Stimulated activated CD8-positive, alpha-beta memory T cell treated with anti-CD3 and anti-CD28 coated beads, Interleukin-4, amount 100 ng/mL, for 4 hours (primary cell): ENCODE measurements at places on chromosomes 11 and 22.

- DNase-seq = no peak
These were observed 14.8 kb downstream of the CCND1 start for GRCh38 chr11:69655479-69656428.

GRCh38 chr22:46054091-46055073, 77.4 kb upstream of the WNT7B start:
- DNase-seq = no peak

GRCh38 chr11:127524618-127525017, 524.0 kb upstream of the KIRREL3 start:
- no peak for DNase-seq

- DNase-seq = no peak
These were observed 9.7 kb downstream of the CD5 start for GRCh38 chr11:61111786-61112517.

DNA sequence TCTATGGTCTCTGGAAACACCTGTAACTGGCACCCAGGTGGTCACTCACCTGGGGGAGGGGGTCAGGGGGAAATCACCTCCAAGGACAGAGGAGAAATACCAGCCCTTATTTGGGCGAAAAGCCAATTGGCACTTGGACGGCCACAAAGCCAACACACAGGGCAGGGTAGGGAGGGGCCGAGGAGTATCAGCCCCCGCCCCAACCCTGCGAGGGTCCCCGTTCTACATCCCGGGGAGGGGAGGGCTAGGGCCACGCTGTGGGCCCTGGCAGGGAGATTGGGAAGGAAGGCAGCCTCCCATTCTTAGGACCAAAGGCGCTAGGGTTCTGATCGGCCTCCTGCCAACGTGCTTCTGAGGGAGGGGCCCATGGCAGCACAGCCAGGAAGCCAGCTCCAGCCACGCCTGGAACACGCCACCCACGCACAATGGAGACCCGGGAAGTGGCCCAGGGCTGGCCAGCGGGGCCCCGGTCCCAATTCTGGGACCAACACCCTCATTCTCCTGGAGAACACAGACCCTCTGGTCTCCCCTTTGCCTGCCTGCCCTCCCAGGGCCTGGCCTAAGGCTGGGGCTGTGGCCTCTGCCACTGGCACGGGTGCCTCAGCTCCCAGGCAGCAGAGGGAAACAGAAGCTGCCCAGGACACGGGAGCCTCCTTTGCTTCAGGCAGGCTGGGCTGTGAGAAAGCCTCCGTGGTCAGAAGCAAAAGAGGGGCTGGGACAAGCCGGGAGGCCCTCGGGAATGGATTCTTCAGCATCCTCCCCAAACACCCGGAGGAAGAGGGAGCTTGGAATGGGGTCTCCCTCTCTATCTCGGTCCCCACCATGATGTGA, 7.4 kb downstream of the CBX6 start:
- no peak for DNase-seq

GRCh38 chr11:58712531-58712930, 19.2 kb downstream of the GLYAT start:
- DNase-seq = no peak

DNA sequence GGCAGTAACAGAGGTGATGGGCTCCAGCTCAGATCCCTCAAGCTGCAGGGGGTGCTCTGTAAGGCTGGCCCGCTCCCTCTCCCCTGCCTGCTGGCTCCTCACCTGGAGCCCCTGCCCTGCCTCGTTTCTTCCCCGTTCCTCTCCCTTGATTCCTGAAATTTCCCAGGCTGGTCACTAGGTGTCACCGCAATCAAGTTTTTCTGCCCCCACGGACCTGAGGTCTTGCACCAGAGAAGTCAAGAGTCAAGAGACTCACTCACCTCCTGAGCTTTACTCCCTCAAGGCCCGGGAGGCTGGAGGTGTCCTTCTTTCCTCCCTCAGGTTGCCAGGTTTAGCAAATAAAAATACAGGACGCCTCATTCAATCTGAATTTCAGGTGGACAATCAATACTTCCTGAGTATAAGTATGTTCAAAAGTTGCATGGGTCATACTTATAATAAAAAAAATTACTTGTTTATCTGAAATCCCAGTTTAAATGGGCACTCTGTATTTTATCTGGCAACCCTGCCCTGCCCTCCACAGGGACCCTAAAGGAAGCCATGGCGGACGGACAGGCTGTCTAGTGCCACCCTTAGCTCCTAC, 69.2 kb downstream of the SCUBE1 start:
- DNase-seq = no peak

DNA sequence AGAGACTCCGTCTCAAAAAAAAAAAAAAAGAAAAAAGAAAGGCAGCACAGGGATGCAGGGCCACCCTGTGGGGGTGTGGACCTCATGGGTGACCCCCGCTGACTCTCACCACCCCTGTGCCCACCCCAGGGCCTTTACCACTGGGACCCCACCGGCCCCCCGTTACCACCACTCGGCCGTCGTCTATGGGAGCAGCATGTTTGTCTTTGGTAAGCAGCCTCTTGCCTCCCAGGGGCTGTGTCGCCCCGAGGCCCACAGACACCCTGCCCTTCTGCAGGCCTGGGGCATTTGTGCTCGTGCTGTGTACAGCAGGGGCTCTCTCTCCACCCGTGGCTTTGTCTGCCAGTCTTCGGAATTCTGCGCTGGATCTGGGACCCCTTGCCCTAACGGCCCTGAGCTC, 5.3 kb downstream of the LZTR1 start:
- DNase-seq = no peak

DNA sequence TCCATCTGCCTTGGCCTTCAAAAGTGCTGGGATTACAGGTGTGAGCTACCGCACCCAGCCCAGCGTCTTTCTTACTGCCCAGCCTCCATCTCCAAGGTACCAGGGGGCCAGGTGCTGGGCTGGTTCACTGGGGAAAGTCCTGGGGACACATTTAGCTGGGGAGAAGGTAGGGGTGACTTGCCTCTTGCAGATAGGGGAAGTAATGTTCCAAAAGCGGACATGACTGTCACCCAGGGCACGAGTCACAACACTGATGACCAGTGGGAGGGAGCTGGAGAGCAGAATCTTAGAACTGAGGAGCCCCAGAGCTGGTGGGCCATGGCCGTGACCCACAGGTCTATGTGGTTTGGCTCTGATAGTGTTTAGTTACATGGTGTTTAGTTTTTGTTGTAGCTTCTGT, 2.4 kb upstream of the SLC15A3 start:
- DNase-seq = no peak

GRCh38 chr22:47446821-47447810, 684.7 kb downstream of the TBC1D22A start:
- no peak for DNase-seq

DNA sequence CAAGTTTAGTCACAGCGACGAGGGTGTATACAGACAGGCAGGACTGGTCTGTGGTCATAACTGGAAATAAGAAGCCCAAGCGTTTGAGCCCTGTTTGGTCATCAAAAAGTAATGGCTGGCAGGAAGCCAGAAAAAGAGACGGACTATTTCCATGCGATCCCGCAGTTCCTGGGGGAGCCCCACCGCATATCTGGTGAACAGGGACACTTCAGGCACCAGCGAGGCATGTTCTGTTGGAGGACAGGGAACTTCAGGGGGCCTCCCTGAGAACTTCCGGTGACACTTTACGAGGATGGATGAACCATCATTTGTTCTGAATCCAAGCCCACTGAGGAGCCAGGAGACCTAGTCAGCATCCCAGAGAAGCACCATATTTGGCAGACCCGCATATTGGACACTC, 29.7 kb upstream of the TRIM29 start:
- no peak for DNase-seq

DNA sequence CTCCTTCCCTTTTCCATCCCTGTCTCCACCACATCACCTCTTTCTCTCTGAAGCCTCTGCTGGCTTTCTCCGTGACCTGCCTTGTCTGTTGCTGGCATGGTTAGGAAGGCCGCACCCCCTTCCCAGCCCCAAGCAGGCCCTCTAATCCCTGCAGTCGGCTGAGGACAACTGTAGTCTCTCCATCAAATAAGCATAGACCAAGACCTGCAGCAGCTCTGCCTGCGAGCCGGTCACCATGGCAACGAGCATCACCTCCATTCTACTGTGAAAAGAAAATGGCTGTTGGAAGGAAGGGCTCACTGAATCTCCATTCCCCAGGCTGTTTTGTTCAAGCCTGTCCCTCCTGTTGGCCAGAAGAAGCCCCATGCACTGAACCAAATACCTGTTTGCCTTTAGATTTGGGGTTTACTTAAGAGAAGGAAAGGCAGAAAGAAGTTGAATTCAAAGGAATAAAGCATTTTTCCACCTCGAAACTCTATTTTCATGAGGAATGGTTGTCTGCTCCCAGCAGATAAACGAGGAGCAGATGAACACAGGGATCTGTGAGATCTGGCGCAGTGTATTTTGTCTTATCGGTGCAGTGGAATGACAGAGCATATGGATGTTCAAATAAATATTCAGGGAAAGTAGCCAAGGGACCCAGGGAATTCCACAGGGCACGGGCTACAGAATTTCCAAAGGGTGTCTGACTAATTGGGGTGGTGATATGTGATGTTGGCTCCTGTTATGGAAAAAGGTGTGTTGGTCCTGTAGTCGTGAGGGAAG, 113.1 kb upstream of the TTC12 start:
- no peak for DNase-seq

DNA sequence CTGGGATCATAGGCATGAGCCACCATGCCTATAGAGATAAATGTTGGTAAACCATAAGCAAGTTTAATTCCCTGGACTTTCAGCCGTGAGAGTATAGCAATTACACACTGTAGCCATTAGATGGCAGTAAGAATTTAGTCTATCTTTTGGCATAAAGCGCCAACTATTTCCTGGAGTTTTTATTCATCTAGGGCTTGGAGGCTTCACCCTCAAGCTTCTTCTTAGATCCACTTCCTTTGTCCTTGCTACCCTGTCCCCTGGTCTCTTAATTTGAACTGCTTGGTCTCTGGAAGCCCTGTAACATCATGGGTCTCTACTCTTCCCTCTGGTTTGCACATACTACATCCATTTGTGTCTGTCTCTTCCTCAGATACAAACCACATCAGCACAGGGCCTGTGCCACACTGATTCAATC, 38.2 kb downstream of the OR10A6 start:
- DNase-seq = no peak

GRCh38 chr22:19138217-19139000, 6.0 kb downstream of the ESS2 start:
- no peak for DNase-seq

- no peak for DNase-seq
These were observed 330.8 kb upstream of the MTNR1B start for GRCh38 chr11:92638678-92639077.

GRCh38 chr22:27780161-27780575, 21.4 kb downstream of the MN1 start:
- DNase-seq = no peak

GRCh38 chr22:31119026-31119717, 3.6 kb upstream of the INPP5J start:
- DNase-seq = no peak

GRCh38 chr11:7759010-7759409, 37.7 kb downstream of the OR5P2 start:
- no peak for DNase-seq

DNA sequence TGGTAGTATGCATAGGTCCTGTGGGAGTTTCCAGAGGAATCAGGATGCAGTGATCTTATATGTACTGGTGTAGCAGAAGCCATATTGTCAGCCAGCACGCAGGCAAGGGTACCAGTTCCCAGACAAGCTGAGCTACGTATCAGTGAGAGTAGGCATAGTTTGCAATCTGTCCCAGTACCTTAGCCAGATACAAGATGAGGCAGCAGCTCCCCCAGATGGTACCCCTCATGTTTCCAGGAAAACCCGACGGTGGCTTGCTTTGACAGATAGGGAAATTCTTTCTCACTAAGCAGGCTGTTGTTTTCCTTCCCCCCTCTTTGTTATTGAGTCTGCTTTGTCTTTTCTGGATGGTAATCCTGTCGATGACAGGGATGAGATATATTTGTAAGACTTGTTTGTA, 109.7 kb upstream of the RRM1 start:
- DNase-seq = peak; percentile 6

DNA sequence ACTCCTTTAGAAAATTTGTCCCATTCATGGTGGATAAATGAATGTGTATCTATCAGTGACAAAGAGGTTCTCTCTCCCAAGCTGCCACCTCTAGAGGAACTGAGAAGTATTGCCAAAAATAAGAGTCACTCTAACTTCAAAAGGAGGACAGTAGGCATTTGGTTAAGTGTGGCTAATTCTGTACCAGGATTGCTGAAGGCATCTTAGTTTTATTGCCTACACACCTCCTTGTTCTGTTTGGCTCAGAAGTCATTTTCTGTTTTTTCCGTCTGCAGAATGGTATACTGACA, 189.0 kb upstream of the MPPED2 start:
- DNase-seq = no peak

DNA sequence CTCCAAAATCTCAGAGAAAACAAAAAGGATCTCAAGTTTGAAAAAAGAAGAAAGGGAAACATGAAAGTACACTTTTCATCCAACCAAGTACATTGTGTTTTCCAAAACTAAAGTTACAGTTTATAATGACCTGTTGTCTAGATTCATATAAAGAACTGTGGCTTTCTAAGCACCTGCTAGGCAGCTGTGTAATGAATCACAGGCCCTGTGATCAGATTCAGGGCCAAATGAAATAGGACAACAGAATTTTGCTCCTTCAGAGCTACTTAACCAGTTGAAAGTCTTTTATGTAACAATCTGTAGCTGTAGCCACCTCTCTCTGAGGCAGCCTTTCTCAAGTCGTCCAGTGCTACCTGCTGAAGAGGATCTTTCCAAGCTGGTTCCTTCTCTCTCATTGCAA, 960.0 kb upstream of the RAG2 start:
- DNase-seq = no peak

DNA sequence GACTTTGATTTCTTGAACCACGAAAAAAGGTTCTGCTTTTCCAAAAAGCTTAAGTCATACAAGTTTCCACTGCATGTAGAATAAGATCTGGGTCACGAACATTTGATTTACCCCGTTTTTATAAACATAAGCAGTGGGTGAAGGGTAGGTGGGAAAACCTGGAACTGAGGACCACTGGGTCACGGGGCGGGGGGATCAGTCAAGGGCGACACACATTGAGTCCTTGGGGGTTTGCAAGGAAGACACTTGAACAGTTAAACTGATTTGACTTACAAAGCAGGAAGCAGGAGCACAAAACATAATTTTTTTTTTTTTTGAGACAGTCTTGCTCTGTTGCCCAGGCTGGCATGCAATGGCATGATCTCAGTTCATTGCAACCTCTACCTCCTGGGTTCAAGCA, 10.9 kb downstream of the FADS3 start:
- DNase-seq = no peak

GRCh38 chr11:80822308-80822707, 1381.5 kb upstream of the TENM4 start:
- DNase-seq = no peak

- no peak for DNase-seq
These were observed 2.0 kb downstream of the CTNND1 start for GRCh38 chr11:57763568-57763967.

- no peak for DNase-seq
These were observed 29.4 kb downstream of the GDPD5 start for GRCh38 chr11:75496305-75496752.

- no peak for DNase-seq
These were observed 11.5 kb downstream of the BIRC3 start for GRCh38 chr11:102328748-102329147.
